ENCODE measurements at places on chromosomes 11 and 22.
A peak's percentile ranks its signal among the peaks of the same experiment; 100 is the strongest.

DNA sequence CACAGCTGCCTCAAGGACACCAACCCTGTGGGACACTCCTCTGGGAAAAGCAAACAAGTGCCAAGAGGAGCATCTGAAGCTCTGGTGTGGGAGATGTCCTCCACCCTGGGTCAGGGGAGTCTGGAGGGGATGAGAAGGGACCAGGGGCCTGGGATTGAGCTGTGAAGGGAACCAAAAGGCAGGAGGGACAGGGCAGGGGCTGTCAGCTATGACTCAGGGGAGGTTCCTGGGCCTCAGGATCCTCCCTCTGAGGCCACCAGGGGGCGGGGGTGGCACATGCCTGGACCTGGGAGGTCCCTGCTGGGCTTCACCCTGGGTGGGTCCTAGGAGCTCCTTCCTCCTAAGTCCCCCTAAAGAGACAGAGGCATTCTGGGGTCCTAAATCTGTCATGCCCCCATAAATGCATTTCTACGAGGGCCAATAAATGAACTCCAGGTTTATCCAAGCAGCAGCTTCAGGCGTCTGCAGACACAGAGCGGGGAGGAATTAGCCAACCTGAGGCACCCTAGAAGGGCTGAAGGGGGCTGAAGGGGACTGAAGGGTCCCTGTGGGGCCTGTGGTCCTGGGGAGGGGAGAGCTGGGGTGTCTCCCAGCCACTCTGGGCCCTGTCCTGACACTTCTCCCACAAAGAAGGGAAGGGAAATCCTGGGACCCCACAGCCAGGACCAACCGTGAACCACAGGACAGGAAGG is 31.9 kb upstream of the IGLL5 start:
- DNase-seq, result peak; percentile 14

DNA sequence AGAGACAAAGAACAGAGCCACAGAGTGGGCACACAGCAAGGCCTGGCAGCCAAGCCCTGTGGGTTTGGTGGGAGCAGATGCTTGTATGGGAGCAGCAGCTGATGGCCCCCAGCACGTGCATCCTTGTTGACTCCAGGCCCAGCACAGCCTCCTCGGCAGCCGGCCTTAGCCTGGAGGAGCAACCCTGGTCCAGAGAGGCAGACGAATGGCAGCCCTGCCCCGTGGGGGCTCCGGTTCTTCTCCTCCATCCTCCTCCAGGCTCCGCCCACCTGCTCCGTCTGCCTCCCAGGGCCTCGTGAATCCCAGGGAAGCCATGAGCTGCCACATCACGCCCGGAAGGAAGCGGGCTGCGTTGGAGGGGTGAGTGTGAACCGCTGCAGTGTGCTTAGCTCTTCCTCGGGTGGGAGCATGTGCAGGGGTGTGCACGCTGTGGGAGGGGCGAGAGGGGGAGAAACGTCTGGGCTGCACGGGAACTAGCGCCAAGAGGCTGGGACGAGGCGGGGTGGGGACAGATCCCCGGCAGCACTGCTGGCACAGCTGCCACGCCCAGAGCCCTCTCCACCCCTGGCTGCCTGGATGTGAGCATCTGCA is 36.3 kb upstream of the JAM3 start:
- no peak for DNase-seq

DNA sequence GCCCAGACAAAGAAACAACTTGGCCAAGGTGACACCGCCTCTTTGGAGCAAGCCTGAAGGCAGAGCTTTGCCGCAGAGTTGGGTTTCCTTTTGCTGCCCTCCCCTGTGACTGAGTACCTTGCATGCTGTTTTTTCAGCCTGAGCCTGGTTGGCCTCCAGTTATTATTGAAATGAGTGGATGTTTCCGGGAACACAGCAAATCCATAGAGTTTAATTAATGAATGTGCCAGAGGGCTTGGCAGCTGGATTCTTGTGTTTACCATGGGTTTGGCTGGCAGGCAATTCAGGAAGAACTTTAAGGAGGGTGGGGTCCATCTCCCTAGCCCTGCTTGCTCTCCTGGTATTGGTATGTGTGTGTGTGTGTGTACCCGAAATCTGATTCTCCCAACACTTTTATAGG is 65.6 kb upstream of the CRYBB3 start:
- DNase-seq, result no peak

DNA sequence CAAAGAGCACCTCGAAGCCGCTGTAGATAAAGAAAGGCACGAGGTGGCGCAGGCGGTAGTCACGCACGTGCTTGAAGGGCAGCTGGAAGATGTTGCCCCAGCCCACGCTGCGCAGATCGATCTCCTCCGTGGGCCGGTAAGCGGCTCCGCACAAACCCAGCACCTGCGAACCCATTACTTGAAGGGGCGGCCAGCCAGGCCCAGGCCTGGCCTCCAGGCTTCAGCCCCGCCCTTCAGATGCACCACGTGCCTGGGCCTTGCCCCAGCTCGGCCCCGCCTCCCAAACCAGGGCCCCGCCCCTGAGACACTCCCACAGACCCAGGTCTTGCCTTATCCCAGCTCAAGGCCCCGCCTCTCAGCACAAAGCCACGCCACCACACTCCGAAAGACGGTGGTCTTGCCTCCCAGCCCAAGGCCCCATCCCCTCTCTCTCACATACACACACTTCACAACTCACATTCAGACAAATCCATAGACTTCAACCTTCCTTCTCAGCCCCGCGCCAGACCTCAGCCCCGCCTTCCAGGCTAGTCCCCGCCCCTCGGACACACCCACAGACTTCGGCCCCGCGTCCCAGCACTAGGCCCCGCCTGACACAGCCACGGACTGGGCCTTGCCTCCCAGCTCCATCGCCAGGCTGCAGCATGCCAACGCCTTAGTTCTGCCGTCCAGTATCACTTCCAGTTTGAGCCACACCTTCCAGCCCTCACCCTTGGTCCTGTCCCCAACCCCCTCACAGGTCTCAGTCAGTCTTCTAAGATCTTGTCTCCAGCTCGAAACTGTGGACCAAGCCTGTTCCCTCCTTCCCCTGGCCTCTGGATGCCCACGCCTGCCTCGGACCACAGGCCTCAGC is 7.0 kb downstream of the UNC93B1 start:
- no peak for DNase-seq

- DNase-seq, result no peak
Measured at GRCh38 chr11:93958991-93959390, 62.2 kb upstream of the HEPHL1 start.

DNA sequence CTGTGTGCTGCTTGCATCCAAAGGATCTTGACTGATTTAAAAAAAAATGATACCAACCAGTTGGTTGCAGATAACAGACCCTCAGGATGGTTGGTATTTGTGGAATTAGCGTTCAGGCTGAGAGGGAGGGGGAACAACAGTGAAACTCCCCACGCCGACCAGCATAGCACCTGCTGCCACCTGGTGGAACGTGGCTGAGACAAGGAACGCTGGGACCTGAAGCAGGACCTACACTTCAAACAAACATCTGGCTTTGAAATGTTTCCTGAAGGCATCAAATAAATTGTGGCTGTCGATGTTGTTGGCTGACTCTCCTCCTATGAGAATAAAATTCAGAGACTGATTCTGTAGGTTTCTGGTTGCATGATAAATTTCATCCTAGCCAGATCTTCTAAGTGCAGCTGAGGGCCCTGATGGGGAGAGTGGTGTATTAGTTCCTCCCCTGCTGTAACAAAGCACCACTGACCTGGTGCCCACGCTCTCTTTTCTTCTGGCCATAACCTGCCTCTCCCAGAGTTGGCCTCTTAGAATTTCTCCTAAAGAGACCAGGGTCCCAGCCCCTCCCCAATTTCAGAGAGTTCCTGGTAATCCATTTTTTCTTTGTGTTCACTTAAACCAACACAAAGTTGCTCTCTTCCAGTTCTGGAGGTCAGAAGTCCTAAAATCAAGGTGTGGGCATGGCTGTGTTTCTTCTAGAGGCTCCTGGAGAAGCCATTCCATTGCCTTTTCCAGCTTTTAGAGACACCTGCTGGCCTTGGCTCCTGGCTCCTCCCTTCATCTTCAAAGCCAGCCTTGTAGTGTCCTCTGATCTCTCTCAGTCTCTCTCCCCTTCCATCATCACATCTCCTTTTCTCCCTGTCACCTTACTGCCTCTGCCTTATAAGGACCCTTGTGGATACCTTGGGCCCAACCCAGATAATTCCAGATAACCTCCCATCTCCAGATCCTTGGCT is 17.3 kb downstream of the APOL2 start:
- peak; percentile 19 for DNase-seq

DNA sequence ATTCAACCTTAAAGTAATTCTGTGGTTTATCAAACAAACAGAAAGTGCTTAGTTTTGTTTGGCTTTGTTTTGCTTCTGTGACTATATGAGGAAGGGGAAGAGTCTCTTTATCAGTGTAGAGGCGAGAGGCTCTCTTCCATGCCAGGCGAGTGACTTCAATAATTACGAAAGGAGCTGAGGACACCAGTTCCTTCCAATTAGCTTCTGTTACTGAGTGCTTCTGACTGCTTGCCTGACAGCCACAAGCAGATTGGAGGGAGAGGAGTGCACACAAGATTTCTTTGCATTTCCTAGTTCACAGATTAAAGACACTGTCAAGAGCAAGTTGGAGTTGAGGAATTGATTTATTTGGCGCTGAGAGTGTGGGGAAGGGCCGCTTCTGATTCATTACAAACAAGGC is 1484.5 kb upstream of the TENM4 start:
- no peak for DNase-seq

DNA sequence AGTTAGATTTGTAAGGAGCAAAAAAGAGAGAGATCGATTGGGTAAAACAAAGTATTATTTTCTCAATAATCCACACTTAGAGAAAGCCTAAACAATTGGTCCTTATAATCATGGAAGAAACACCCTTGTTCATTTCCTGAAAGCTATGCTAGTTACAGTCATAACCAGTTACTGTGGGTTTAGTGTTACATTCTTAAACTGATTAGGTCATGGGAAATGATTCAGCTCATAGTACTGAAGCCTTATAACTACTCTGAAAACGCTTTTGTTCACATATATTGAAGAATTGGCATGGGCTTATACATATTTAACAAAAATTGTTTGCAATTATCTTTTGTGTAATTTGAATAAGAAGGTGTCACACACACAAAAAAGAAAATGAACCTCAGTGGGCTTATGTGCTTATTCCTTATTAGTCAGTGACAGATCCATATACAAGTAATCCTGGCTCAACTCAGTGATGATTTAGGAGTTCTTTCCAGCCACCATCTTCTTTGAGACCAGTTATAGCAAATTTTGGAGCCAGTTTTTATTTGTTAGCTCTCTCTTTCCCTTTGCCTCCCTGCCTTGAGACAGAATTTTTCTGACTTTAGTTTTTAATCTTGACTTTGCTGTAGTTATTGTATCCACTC is 198.5 kb upstream of the CTSC start:
- no peak for DNase-seq

- no peak for DNase-seq
Measured at GRCh38 chr22:37344735-37345449, 62.6 kb downstream of the CYTH4 start.

GRCh38 chr22:47309476-47309875 is 547.0 kb downstream of the TBC1D22A start:
- DNase-seq, result no peak

DNA sequence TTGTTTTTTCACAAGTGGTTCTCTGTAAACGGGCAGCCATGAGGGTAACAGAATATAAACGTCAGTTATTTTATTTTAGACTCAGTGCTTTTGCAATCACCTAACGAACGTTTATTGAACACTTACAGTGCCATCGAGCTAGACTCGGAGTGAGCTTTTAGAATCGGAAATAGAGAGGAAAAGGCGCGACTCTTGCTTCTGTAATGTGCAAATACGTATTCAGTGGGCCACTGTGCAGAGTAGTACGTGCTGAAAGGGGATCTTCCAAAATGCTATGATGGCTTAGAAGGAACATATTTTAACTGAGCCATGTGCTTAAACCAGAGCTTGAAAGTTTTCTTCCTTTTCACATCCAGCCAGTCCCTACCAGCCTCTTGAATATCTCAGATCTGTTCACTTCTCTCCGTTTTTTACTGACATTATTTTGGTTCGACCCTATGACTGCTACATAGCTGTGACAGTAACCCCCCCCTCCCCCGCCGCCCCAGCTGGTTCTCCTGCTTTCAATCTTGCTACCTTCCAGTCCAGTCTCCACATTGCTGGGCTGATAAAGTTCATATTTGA is 468 bp downstream of the DDIAS start:
- DNase-seq, result no peak

DNA sequence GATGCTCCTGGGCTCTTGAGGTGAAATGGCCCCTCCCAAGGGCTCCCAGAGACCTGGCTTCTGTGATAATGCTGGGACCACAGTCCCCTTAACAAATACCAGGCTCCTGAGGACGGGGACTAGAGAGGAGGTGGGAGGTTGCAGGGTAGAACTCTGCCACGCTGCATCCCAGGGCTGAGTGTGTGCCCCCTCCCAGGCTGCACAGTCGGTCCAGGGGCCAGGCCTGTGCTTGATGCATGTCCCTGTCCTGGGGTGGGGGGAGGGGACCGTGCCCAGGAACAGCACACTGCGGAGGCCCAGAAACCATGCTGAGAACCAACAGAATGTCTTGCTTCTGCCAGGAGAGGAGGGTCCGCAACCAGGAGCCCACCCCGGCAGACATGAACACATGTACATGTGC is 9.3 kb downstream of the CSF2RB start:
- DNase-seq, result no peak

DNA sequence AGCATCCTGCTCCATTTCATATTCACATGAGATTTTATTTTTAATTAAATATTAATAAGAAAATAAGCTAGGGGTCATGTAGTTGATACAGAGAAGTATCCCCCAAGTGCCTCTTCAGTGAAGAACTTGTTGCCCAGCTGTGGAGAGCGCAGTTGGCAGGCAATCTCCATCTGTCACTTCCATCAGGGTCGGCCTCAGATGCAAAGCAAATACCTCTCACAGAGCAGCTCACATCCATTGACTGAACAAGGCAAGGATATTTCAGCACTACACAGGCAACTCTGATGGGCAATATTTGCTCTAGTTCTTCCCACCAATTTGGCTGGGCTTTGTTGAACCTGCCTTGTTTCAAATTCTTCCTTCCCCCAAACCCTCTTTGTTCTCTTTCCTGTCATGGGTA is 129.4 kb downstream of the NOX4 start:
- DNase-seq, result no peak

GRCh38 chr11:47991894-47992293 is 11.5 kb downstream of the PTPRJ start:
- DNase-seq, result no peak

GRCh38 chr11:23103416-23103815 is 243.1 kb upstream of the CCDC179 start:
- no peak for DNase-seq

DNA sequence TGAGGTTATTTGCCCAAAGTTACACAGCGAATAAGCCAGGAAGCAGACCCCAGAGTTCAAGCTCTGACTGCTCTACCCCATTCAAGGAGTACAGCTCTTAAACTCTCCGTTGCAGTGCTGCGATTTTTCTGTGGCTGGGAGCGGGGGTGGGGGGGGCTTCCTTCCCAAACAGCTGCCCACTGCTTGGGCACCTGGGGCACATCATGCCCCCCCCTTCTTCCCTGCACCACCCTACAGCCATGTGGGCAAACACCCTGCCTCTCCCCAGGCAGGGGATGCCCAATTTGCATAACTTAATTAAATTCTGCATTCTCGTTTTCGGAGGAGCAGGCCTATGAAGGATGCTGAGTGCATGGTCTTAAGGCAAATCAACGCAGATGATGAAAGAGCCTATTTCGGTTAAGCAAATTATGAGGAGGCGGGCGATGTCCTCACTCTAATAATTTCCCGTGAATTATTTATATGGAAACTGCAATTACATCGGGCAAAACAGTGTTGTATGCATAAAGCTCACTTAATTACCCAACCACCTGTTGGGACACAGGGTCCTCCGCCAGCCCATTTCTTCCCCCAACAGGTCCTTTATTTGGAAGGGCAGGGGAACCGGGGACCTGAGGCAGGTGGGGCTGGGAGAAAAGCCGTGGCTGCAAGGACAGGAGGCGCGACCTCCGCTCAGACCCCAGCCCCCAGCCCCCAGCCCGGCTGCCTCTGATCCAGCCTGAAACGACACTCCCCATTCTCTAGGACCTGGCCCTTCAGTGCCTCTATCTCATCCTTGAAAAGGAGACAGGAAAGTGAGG is 610.5 kb downstream of the BUD13 start:
- no peak for DNase-seq

All from stimulated activated CD8-positive, alpha-beta memory T cell treated with anti-CD3 and anti-CD28 coated beads, Interleukin-12 subunit alpha, Interleukin-12 subunit beta, amount 100 ng/mL, for 1 hour (primary cell).